ENCODE measurements at places on chromosomes 13 and 19.

DNA sequence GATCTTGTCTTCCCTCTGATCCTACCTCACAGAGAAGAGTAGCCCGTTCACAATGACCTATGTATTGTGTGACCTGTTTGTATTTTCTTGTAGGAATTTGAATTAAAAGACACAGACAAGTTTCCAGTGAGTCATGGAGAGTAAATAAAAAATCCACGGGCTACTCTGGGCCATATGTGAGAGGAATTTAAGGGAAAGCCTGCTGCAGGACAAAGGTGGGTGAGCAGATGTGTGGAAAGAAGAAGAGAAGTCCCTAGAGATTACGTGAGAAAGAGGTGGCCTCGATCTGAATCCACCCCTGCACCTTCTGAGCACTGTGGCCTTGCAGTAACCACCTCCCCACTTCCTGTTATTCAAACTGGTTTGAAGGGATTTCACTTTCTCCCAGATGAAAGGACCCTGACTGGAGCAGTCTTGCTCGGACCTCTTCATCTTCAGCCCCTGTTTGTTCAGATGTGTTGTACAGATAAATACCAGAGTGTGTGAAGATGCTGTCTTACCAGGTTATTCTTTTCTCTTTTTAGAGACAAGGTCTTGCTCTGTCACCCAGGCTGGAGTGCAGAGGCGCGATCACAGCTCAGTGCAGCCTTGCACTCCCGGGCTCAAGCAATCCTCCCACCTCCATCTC, 205.4 kb downstream of the PDS5B start:
- no peak for DNase-seq

GRCh38 chr13:81606074-81606473, 1265.1 kb upstream of the SPRY2 start:
- no peak for DNase-seq

DNA sequence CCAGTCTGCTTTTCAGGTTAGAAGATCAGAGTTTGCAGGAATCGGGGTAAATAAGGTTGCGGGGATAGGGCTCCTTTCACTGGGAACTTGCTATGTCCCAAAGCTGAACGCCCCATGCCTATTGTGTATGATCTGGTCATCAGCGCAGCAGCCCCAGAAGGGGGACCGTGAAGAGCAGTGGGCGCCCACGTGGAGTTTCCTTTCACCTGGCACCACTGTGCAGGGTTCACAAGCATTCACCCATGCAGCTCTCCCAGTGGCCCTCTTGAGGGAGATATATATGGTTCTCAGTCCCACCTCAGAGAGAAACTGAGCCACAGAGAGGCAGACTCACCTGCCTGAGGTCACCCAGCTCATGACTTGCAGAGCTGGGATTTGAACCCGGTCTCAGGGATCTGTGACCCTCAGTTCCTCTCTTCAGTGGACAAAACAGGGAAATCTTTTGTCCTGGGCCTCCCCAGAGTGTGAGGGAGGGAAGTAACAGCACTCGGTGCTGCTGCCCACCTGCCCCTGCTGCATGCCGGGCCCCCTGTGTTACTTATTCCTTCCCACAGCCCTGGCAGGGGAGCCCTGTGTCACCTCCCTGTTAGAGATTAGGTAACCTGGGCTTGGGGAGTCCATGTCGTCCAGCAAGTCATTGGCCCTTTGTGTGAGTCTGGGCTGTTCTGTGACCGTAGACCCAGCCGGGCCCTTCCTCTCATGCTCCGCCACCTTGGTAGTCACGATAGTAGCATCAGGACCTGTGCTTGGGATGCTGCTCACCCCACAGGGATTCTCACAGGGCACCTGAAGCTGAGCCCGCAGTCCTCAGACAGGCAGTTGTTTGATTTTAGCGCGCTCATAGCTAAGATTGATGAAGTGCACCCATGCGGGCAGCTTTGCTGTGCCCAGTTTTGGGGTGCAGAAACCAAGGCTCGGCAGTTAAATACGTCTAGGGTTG, 27.9 kb downstream of the PPP5C start:
- no peak for DNase-seq

DNA sequence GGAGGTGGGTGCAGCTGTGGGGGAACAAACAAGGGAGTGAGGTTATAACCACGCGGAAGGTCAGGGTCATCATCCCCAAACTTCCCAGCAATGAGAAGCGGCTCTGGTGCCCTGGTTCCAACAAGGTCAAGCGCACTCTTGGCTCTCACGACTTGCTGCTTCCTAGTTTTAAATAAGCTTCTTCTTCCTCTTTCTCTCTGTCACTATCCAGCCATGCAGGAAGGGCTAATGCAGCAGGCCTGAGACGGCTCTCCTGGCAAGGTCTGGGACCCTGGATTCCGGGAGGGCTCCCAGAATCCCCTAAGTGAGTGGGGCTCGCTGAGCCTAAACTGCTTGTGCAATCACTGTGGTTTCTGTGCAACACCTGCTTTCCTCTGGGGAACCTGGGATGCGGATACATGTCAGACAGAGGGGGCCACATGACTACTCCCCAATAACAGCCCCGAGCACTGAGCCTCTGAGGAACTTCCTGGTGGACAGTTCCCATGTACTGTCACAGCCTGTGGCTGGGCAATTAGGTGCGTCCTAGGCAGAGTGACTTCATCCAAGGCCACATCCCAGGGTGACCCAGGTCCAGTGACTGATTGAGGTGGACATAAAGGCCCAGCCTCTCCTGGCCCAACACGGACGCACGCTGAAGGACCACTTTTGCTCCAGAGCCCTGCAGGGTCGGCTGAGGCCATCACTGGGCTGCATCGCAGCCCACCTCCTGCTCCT, 24.2 kb downstream of the VRK3 start:
- DNase-seq: no peak

DNA sequence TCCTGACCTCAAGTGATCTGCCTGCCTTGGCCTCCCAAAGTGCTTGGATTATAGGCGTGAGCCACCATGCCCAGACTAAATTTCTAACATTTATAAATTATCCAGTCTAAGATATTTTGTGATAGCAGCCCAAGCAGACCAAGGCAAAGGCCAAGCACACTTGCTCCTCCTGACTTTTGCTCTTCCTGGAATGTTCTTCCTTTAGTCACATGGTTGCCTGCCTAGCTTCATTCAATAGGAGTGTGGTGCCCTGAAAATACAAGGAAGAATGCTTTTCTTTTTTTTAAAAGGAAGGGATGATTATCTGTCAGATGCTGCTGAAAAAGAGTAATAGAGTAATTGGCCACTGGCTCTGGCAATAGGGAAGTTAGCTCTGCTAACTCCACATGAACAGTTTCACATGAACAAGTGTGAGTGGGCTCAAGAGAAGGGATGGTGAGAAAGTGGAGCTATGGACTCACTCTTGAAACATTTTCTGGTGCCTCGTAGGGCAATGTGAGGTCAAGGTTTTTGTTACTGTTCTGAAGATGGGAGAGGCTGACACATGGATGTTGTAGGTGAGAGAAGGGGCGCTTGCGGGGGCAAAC, 47.1 kb downstream of the USPL1 start:
- DNase-seq: no peak

All from fibroblast of skin of abdomen (primary cell).